Activated naive CD4-positive, alpha-beta T cell treated with anti-CD3 and anti-CD28 coated beads for 36 hours (primary cell): ENCODE measurements at places on chromosomes 16 and 17.

DNA sequence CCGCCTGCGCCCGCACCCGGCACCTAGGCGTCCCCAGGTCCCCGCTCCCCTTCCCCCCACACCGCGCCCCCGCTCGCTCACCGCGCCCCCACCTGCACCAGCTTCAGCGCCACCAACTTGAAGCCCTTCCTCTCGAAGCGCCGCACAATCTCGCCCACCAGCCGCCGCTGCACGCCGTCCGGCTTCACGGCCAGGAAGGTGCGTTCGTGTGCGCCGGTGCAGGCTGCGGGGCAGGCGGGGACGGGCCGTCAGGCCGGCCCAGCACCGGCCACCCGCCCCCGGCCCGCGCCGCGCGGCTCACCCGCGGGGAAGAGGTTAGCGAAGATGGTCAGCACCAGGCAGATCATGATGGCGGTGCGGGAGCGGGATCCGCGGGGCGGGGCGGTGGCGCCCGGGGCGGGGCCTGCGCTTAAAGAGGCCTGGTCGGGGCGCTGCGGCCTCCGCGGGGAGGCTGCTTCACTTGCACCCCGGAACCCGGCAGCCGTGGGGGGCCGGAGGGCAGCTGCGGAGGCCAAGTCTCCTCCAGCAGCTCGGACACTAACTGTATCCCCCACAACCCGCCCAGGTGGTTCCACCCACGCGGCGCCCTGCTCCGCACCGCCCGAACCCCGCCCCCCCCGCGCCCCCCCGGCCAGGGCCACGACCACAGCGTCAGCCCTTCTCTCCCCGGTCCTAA is at the start of gene NME3:
TSS of gene NME3 (minus strand) at position 356 of the 676 bp plus-strand sequence. CDS start at position 347, 9 bp downstream.
- DNase-seq, result peak; percentile 81

DNA sequence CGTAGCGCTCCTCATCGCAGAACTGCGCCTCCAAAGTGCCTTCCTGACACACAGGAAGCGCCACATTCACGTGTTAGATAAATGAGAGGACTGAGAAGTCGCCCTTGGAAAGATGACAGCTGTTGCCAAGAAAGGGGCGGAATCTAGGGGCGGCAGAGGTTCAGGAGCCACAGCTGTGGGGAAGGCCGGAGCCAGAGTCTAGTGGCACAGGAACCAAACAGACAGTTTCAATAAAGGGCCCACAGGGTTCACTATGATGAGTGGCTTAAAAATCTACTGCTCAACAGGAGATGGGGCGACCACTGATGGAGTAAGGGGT is 4.7 kb downstream of the FLCN start:
- DNase-seq, result no peak

DNA sequence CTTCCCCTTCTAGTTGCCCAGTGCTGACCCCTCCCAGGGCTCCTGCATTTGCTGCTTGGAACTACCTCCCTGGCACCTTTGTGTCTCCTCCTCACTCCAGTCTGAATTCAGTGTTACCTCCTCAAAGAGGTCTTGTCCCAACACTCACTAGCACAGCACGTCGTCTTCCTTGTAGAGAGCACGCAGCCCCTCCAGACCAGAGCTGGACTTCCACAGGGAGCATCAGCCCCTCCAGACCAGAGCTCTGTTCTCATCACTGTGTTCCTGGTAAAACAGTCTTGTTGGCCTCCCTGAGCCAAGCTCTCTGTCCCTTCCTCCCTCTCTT is 27.8 kb upstream of the MGAT5B start:
- no peak for DNase-seq

DNA sequence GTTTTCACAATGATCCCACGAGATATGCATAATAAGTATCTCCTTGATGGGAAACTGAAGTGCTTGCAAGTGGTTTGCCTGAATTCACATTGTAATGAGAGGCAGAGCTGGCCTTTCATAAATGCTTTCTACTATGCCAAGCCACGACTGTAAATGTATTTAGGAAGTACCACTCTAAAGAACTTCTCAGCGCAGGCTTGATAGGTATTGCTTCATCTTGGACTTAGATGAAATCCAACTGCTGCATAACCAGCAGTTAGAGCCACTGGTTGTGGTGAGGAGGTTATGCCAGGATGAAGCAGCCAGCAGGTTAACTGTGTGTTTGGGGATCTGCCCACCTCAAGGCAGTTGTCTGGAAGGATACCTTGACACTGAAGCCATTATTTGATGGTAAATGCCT is 26.8 kb downstream of the MARCHF10 start:
- no peak for DNase-seq

GRCh38 chr16:88628512-88628974 is 9.8 kb upstream of the IL17C start:
- no peak for DNase-seq

DNA sequence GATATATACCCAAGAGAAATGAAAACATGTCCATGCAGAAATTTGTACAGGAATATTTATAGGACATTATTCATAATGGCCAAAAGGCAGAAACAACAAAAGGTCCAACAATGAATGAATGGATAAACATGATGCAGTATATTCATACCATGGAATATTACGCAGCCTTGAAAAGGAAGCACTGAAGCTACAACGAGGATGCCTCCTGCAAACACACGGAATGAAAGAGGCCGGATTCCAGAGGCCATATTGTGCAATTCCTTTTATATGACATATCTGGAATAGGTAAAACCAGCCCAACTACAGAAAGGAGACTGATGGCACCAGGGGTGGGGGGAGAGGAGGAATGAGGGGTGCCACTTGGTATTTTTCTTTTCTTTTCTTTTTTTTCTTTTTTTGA is 14.5 kb upstream of the CHMP6 start:
- DNase-seq, result no peak

DNA sequence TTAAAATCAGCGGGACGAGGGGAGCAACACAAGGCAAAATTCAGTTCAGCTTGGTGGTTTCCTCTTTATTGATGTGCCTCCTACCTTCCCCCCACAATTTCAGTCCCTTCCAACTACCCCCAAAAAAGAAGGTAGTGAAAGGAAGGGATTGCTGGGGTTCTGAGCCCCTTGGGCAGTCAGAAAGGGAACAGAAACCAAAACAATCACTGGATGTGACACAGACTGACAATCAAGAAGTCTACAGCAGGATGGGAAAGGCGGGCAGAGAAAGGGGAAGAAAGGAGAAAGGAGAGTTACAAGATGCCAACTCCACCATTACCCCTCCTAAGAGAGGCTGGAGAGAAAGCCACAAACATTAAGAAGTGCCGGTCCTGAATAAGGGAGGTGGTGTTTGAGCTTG is 1.1 kb upstream of the PHF23 start:
- no peak for DNase-seq

- DNase-seq, result no peak
Measured at GRCh38 chr16:80387318-80387921, 153.4 kb upstream of the DYNLRB2 start.
